Midbrain (tissue), 1 donor: ENCODE measurements at places on chromosomes 5 and 9.
A peak's percentile ranks its signal among the peaks of the same experiment; 100 is the strongest.

DNA sequence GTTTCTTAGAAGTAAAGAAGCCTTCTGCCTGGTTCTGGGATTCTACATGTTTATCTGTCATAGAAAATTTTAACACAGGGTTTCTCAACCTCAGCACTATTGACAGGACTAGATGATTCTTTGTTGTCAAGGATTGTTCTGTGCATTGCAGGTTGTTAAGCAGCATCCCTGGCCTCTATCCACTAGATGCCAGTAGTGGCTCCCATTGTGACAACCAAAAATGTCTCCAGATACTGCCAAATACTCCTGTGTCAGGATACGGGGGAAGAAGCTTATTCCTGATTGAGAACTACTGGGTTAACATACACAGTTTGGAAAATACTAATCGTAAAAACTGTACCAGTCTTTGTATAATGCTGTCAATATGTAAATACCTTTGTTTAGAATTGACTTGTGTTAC lies 167.1 kb downstream of the NIPBL start:
- peak; percentile 55 for DNase-seq

- no peak for DNase-seq
Measured at GRCh38 chr5:96962540-96962991, 26.7 kb downstream of the LNPEP start.

DNA sequence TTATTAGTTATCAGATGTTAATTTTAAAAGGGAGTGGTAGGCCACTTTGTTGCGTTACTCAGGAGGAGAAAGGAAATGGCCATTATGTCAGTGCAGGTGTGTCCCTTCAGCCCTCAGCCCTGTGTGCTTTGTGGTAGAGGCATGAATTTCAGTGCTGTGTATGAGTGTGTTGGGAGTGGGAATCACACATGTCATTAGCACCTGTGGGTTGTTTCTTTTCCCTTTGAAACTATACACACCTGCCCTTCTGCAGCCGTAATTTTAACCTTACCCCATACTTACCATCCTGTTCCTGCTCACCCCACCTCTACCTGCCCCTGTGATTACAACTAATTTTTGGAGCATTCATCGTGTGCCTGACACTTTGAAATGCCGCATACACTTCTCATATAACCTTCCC lies 156.4 kb downstream of the ARHGAP26 start:
- no peak for DNase-seq

DNA sequence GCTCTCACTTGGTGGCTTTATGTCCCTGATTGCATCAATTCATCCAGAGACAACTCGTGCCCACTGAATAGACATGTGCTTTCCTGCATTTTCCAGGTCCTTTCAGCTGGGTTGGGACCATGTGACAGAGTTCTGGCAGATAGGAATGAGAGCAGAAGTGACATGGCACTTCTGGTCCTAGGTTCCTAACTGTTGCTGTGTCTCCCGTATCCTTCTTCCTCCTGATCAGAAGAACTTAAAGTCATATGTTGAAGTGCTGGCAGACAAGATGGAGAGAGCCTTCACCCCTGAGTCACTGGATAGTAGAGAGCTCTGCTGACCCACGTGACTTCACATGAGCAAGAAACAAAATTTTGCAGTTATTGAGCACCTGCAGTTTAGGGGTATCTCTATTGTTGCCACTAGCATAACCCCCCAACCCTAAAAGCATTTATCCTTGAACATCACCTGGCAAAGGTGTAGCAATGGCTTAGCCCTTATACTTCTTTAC lies 80.0 kb downstream of the NREP start:
- DNase-seq = no peak

DNA sequence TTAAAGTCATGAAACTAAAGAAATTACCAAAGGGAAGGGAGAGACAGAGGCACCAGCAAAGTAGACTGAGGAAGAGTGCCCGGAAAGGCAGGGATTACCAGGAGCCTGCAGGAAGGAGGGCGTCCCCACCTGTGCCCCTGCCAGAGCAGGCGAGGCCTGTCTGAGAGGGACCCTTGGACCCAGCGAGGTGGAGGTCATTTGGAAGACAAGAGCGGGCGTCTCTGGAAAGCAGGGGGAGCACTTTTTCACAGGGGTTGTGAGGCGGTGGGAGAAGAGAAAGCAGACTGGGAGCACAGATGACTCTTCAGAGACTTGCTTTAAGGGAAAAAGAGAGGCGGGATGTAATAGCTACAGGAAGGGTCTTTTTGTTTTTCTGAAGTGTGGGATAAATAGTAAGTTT lies 27.5 kb upstream of the SLC2A8 start:
- DNase-seq = no peak

- no peak for DNase-seq
Measured at GRCh38 chr9:123283048-123283408, 14.6 kb upstream of the STRBP start.

GRCh38 chr9:6426117-6426516 lies 13.1 kb downstream of the UHRF2 start:
- DNase-seq = no peak

- no peak for DNase-seq
Measured at GRCh38 chr5:116038817-116039216, 6.5 kb downstream of the ARL14EPL start.

DNA sequence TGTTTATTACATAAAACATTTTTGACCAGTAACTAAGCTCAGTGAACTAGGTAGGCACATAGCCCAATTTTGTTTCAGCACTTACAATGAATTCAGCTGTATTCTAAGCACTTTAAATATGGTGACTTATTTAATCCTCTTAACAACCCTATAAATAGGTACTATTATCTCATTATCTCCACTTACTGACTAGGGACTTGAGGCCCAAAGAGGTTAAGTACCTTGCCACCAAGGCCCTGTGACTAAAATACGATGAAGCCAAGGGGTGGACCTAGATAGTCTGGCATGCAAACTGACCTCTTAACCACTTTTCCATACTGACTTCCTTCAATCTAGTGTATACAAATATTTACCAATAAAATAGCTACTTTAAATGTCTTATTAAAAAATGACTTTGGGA lies 266.4 kb downstream of the ZNF608 start:
- DNase-seq = no peak

DNA sequence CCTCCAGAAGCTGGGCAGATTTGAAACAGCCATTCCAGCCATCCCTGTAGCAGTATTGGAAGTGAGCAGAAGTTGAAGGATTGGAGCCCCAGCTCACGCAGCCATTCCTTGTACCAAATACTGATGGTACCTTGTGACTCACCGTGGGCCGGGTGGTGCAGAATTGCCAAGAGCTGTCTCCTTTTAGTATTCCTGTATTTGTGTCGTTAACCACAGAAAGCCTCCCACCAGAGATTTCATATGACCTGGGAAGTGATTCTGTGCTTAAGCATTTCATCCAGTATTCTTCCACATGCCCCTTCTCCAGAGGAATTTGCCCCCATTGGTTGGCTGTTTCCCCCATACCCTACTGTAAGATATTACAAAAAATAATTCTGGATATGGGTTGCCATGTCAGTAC lies 17.7 kb upstream of the TLX3 start:
- no peak for DNase-seq

DNA sequence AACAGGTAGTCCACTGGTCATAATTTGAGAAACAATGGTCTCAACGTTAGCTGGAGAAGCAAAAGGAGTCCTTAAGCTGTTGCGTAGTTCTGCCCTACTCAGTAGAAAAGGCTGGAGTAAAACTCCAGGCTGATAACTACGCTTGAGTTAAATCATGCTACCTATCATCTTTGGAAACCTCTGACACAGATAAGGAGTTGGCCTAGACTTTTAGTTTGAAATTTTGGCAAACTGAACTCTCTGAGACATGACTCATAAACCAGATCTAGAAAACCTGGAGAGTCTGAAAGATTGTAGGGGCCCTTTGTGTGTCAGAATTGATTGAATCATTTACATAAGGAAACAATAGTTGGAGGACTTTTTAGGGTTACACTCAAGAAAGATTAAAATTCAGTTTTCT lies 26.3 kb downstream of the NMUR2 start:
- DNase-seq = peak; percentile 21

- DNase-seq = no peak
Measured at GRCh38 chr9:94700445-94700844, 26.1 kb upstream of the AOPEP start.

- DNase-seq = peak; percentile 52
Measured at GRCh38 chr5:180070756-180071530, 616 bp downstream of the RNF130 start.

- no peak for DNase-seq
Measured at GRCh38 chr5:149005077-149005892, 57.6 kb downstream of the SH3TC2 start.

DNA sequence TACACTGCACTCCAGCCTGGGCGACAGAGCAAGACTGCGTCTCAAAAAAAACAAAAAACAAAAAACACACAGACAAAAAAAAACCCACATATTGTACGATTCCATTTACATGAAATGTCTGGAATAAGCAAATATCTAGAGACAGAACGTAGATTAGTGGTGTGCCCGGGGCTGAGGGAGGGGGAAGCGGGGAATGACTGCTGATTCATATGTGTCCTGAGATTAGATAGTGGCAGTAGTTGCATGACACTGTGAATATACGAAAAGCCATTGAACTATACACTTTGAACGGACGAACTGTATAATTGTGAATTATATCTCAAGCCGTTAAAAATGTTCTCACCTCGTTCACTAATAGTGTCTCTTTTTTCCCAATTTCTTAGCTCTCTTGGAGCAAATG lies 23.9 kb downstream of the FGF1 start:
- DNase-seq = no peak

DNA sequence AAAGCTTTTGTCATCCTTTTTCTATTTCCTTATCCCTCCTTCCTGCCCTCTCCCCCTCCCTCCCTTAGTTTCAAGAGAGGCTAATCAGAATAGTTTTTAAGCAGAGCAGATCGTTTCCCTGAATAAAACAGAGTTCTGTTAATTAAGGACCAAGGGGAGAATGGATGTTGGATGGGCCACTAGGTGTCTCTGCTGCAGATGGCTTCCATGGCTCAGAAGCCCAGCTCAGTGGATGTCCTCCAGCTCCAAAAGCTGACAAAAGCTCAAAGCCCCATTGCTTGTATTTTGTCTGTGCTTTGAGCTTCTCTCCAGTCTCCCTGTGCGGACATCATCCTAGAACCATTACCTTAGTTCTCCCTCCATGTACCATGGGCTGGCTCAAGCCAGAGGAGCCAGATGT lies 21.0 kb upstream of the NPR3 start:
- no peak for DNase-seq

GRCh38 chr5:132788508-132788907 lies 11.5 kb upstream of the SEPTIN8 start:
- no peak for DNase-seq

GRCh38 chr5:172544371-172545095 lies 90.2 kb upstream of the SH3PXD2B start:
- DNase-seq = no peak

DNA sequence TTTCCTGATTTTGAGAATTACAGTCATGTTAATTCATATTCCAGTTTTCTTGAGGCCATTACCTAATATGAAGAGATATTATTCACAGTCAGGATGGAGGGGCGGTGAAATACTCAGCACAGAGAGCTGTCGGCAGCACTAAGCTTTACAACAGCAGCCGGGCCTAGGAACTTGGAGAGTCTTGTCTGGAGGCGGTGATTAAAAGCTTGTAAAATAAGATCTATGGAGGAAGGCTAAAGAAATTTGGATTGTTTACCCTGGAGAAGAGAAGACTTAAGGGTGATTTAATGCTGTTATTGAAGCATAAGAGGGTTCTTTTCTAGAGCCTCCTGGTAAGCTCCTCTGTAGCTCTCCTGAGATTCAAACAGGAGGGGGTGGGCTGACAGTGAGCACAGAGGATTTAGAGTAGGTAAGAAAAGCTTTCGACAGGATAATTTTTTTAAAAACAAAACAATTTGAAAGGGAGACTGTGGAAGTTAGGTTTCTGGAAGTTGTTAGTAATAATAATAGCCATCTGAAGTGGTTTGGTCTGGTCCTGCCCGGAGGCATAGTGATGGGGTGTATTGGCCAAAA lies 406.3 kb upstream of the ADAMTSL1 start:
- DNase-seq = no peak

GRCh38 chr5:8912106-8912505 lies 633.8 kb downstream of the SEMA5A start:
- DNase-seq = no peak

GRCh38 chr5:15621094-15621493 lies 121.1 kb downstream of the FBXL7 start:
- no peak for DNase-seq

GRCh38 chr9:116308076-116308475 lies 154.5 kb downstream of the PAPPA start:
- DNase-seq = no peak

- DNase-seq = no peak
Measured at GRCh38 chr5:56269216-56269927, 36.2 kb upstream of the ANKRD55 start.

DNA sequence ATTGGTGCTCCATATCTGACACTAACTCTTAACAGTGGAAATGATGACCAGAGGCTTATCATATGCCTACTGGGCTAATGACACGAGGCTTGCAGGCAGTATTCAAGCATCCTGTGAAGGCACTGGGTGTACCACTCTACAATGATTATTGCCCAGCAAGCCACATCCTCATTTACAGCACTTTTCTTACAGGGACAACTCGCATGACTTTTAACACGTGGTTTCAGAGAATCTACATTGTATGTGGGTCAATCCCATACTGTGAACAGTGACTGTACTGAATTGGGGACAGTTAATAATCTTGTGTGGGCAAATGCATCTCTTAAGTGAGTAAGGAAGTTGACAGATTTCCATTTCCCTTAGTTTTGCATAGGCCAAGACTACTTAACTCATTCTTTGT lies 260.0 kb downstream of the TRPM3 start:
- DNase-seq = no peak

DNA sequence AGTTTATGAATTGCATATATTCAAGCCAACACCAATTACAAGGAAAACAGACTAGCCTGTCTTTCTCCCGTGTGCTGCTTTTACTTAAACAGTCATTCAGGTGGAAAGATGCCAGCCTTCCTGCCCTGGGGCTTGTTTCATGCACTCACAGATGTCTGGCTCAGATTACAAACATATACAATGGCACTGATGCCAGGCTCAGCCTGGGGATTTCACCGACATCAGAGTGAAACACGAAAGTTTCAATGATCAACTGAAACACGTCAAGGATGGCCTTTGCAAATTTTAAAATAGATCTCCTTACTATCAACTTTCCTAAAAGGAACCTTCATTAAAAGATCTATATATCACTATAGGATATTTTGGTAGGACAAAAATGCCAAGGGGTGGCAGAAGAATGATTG lies 1576.5 kb downstream of the EFNA5 start:
- DNase-seq = no peak

GRCh38 chr5:151628112-151628823 lies 37.1 kb upstream of the FAT2 start:
- DNase-seq = no peak
